ENCODE measurements at places on chromosomes 7 and 10.

DNA sequence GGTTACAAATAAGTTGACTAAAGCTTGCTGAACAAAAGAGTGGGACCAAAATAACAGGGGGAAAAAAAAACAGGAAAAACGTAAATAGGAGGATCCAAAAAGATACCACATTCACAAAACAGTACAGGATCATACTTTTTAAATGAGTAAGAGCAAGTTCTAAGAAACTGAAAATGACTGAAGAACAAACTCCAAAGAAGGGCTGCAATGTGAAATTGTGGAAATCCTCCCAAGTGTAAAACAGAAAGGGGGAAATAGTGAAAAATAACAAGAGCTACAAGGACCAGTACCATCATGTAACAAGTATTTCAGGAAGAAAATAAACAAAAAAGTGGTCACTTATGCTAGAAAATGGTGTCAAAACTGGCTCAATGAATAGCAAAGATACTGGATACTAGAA, 46.3 kb downstream of the PDSS1 start:
- no peak for ATAC-seq

GRCh38 chr7:85144771-85145170, 42.1 kb downstream of the SEMA3D start:
- ATAC-seq: no peak

DNA sequence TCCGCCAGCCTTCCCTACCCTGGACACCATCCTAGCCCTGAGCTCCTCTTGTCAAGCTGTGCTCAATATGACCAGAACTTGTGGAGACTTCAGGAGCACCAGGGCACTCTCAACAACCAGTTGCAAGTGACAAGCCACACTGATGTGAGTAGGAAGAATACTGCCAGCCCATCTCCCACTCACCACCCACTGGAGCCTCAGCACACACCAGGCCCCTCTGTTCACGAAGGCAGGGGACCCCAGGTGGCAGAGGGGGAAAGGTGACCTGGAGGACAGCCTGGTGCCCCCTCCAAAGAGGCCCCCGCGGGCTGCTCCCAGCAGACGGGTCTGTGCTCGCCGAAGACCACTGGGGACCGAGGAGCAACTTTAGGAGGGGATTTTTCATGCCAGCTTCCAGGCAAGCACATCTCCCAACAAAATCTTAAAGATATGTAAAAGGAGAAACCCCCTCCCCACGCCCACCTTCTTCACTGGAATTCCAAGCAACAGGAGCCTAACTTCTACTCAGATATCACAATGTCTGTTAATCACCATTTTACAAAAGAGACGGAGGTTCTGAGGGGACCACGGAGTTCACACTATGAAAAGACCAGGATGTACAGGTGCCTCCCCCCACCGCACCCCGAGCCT, 1.0 kb downstream of the MMD2 start:
- ATAC-seq: no peak

DNA sequence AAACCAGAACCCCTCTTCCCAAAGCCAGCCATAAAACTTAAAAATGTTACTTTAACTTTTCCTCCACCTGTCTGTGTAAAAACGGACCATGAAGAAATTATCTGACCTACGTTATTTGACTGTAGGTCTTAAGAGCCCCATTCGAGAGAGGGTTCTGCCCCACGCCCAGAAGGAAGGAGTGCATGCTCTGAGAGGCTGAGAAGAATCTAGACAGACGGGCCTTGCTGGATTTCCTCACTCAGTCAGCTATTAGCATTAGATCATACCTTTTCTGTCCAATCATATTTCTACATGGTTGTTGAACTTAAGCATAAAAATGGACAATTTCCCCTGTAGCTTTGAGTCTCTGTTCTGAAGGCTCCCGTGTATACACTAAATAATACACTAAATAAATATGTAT, 38.1 kb upstream of the WDR11 start:
- peak; percentile 77 for ATAC-seq

DNA sequence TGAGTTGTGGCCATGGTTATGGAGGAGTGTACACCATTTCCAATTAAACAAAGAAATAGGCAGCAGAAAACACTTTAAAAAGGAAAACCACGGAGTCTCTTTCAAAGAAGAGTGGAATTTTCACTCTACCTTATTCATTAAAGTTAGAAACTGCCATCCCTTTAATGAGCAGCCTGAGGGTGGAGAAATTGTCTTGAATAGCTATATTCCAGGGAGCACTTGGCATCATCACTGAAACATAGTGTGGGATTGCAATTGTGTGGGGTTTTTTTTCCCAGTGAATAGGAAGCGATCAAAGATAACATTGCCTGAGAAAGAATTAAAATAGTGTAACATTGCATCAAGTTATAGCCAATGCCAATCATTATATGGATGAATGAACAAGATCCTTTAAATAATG, 191.6 kb downstream of the TEX36 start:
- ATAC-seq: no peak

GRCh38 chr7:16616122-16616521, 29.4 kb downstream of the ANKMY2 start:
- ATAC-seq: no peak

DNA sequence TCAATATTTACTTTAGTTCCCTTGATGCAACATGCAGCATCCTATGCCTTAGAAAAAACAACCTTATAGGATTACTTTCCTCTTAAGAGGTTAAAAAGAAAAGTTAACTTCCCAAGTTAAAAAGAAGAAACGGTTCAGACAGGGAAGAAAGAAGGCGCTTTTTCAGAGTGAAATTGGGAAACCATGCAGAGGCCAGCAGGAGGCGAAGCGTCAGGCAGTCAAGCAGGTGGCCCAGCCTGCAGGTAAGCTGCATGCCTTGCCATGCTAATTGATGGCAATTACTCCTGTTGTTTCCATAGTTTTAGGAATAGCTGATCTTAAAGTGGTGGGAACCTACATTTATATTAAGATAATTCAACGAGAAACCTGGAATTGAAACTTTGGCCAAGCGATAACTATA, 302.6 kb upstream of the SP4 start:
- no peak for ATAC-seq

DNA sequence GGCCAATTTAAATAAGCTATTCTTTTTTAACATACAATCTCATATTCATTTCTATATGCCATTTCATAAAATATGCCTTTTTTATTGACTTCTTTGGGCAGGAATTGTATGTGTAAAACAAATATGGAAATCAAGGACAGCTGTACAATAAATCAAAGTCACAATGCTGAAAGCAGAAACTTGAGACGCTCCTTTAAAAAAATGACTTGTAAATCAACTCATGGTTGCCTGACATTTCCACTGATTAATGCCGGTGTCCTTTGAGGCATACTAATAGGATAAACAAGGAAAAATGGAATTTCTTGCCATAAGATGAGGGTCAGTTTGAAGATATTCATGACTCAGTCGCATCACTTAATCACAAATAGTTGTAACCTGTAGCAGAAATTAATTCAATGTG, 247.4 kb upstream of the TEX47 start:
- ATAC-seq: no peak

- no peak for ATAC-seq
These were observed 37.0 kb upstream of the FOXL3 start for GRCh38 chr7:252981-253380.

GRCh38 chr10:4635883-4636282, 190.1 kb upstream of the AKR1E2 start:
- ATAC-seq: no peak

DNA sequence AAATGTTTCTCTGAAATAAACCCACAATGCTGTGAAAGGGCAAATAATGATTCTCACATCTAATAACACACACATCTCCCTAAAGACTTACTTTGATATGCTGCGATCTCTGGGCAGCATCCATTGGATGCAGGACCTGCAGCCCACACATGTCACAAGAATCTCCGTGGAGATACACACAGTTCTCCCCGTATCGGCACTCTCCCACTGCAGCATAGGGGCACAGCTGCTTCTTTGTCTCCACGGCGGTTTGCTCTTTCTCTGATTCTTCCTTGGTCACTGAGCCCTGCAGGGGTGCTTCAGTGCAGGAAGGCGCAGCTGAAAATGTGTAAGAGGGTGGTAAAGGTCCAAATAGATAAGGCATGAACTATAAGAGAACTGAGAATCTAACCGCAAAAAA, 20.4 kb downstream of the MKRN1 start:
- ATAC-seq: no peak

- ATAC-seq: no peak
These were observed 57.3 kb upstream of the CAPZA2 start for GRCh38 chr7:116805100-116805544.

DNA sequence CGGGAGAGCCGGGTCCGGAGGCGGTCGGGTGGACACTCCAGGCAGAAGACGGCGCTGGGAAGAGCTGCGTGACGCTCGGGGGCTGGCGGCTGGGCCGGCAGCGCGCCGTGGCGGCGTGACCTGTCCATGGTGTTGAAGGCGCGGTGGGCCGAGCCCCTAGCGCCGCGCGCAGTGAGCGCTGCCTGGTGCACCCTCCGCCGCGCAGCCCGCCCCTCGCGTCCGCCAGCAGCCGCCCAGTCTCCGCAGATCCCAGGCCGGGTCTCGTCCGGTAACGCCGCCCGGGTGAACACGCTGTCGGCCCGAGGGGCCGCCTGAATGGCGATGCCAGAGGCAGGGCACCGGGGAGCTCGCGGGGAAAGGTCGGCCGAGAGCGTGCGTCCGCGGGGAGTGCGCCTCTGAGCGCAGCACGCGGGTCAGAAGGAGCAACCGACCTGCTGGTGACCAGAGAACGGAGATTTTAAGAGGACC, 657 bp upstream of the TMEM178B start:
- ATAC-seq: peak; percentile 61

GRCh38 chr10:88952647-88953111, at the start of gene ACTA2:
ACTA2 (minus strand) TSS chr10:88952773; CDS start chr10:88948930, 3,843 bp downstream.
- no peak for ATAC-seq

- peak; percentile 91 for ATAC-seq
These were observed 67.5 kb downstream of the ATXN7L1 start for GRCh38 chr7:105808703-105809590.

GRCh38 chr10:20874261-20874660, 22.9 kb downstream of the NEBL start:
- no peak for ATAC-seq

- no peak for ATAC-seq
These were observed 571 bp downstream of the KDM7A start for GRCh38 chr7:140176122-140176701.

DNA sequence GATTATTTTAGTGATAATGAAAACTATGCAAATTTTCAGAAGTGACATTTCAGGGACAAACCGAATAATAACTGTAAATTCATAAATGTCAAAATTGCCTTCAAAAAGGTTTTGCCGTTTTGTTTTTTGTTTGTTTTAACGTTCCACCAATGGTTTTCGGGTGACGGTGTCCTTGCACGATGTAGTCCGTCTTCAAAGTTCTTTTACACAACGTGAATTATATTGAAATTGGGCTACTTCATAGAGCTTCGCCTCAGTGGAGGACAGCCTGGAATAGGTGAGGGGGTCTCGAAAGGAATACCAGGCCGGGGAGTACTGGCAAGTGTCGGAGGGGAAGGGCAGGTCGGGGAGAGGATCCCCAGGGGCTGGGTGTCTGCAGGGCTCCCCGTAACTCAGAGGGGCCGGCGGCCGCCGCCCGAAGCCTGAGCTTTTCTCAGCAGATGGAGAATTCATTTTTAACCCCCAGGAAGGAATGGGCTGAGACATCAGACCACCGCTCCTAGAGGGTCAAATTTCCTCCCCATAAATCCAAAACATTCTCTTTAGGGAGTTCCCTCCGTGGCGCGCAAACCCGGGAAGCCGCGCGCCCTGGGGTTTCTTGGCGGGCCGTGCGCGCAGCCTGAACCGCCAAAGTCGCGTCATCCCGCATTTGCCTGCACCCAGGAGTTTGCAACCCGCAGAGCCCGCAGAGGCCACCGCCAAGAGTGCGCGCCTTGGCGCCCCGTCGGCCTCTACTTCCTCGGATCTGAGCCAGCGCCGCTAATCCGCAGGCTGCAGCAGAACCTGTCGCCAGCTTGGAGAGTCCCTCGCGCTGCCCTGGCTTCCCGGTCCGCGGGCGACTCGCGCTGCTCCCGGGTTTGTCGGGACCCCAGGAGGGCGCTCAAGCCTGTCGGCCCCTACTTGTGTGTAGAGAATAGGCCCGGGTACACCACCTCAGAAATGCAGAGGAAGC, 17.3 kb upstream of the EVX1 start:
- ATAC-seq: no peak

- ATAC-seq: no peak
These were observed 43.1 kb downstream of the LSMEM1 start for GRCh38 chr7:112523871-112524270.

- ATAC-seq: no peak
These were observed 218.1 kb downstream of the C7orf25 start for GRCh38 chr7:42693722-42694121.

- ATAC-seq: no peak
These were observed 35.1 kb downstream of the SMNDC1 start for GRCh38 chr10:110269374-110270318.

DNA sequence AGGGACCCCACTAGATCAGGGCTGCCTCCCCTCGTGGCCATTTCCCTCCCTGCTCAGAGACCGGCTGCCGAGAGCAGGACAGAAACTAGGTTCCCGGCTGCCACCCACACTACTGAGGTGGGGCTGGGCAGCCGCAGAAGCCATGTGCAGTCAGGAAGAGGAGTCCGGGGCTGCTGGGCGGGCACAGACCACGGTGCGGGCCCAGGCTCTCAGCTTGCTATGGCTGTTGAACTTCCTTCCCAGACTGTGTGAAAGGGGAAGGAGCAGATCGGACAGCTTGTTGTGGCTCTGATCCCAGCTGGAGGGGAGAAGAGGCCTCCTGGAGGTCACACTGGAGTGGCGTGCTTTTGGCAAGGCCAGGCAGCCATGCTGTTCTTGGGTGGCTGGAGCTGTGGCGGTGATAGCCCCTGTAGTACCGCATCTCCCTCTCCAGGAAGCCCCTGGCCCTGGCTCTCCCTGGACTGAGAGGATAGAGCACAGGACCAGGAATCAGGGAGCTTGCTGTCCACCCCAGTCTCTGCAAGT, 56.8 kb downstream of the HK1 start:
- no peak for ATAC-seq

GRCh38 chr10:19815731-19816410, 361 bp upstream of the PLXDC2 start:
- ATAC-seq: peak; percentile 79

- ATAC-seq: no peak
These were observed 109.9 kb downstream of the REEP3 start for GRCh38 chr10:63630931-63631680.

GRCh38 chr7:101891936-101892640, 74.7 kb downstream of the CUX1 start:
- ATAC-seq: no peak

- ATAC-seq: no peak
These were observed 20.5 kb downstream of the FBH1 start for GRCh38 chr10:5910323-5911100.

- ATAC-seq: no peak
These were observed 30.1 kb downstream of the TPK1 start for GRCh38 chr7:144805627-144806239.

DNA sequence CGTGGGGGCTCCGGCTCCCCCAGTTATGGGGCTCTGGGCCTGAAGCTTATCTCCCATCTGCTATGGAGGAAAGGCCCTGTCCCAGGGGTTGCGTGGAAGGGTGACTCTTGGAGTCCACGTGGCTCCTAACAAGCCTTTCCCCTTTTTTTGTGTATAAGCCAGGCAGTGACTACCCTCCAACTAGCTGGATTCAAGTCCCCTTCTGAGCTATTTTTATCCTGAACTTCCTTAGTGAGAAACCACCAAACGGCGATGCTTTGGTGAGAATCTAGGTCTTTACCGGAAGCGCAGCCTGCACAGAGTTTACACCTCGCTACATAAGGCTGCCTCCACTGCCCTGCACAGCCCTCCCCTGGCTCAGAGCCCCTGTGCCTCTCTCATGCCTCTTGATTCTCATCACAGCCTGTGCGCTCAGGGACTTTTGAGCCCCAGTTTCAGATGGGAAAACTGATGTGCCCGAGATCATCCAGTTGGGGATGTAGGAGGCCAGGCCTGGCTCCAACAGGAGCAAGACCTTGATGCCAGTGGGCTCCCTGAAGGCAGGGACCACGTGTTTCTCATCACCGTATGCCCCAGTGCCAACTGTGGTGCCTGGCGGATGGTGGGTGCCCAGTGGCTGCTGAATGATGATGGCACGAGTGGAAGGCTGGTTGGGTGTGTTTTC, 102.3 kb upstream of the PPIF start:
- no peak for ATAC-seq

Data from esophagus mucosa (tissue), 1 donor.